ENCODE measurements at places on chromosomes 2 and 18. TPM values are rescaled to one million over a fixed set of nuclear protein-coding genes. Genes with fewer than 3 reads are reported as not detected.
A peak's percentile ranks its signal among the peaks of the same experiment; 100 is the strongest.

- DNase-seq = peak; percentile 89
These were observed 123.4 kb downstream of the LAMA1 start for GRCh38 chr18:6994056-6994770.

DNA sequence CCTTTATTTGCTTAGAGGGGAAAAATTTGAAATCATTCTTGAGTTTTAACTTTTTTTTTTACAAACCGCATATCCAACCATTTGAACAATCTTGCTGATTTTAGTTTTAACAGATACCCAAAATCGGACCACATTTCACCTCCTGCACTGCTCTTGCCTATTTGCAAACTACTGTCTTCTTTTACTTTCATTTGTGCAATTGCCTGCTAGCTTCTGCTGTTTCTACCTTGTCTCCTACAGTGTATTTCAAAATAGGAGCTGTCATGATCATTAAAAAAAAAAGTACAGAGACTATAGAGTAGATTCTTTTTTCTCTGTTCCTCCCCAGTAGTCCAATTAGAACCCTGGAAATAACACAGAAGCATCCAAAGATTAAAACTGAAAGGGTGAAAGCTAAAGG, 1081.2 kb downstream of the SOCS6 start:
- DNase-seq = no peak

FRZB gene
- total RNA-seq = 0.38 TPM

DNA sequence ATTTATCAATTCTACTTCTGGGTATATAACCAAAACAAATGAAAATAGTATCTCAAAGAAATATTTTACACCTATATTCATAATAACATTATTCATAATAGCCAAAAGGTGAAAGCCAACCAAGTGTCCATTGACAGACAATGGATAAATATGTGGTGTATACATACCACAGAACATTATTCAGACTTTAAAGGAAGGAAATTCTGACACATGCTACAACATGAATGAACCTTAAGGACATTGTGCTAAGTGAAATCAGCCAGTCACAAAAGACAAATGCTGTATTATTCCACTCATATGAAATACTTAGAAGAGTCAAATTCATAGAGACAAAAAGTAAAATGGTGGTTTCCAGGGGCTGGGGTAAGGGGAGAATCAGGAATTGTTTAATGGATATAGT, 370.5 kb upstream of the CHAC2 start:
- DNase-seq = peak; percentile 87

GRCh38 chr2:151824886-151825285, 3.3 kb downstream of the ARL5A start:
- DNase-seq = peak; percentile 39

DNA sequence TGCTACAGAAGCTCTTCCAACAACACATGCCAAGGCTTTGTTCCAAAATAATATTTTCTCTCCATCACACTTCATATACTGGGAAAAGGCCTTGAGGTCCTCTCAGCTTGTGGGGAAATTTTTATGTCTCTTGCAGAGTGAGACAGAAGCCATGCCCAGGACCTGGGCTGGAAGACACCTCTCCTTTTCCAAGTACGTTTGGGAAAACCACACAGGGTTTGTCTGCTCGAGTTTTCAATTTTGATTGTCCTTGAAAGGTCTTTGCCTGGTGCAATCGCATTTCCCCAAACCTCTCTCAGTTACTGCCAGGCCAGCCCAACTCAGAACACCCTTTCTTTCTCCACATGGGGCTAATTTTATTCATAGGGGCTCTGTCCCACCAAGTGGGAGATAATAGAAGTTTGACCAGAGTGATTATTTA, 272.2 kb downstream of the OSR1 start:
- no peak for DNase-seq

DNA sequence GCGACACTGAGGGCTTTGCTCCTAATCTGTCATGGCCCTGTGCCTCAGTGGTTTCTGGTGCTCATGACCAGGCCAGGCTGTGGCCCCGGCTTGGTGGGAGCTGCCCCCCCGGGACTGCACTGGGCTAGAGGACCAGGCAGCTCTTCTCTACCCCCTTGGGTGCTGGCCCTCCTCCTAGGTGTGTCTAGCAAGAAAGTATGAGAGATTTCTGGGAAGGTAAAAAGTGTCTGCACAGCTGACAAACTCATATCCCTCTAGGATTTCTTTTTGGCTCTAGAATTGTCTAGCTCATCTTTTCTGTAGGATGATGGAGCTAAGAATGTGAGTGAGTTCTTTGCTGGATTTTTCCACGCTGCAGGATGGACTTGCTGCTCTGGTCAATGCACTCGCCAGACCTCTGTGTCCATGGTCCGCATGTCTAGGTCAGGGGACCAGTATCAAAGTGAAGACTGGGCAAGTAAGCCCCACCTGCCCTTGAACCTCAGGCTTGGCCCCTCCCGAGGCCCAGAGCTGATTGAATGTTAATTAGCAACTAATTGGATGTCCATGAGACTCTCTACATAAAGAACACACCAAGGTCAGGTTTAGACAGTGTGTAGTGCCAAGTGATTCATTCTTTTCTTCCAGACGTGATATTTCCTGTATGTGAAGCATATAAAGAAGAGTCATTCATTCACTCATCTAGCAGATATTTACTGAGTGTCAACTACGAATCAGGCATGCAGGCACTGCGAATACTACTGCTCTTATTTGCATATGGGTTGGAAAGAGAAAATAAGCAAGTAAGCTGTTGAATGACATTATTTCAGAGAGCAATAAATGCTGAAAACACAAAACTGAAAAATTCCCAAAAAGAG, 15.6 kb upstream of the PSD4 start:
- DNase-seq = peak; percentile 95

DNA sequence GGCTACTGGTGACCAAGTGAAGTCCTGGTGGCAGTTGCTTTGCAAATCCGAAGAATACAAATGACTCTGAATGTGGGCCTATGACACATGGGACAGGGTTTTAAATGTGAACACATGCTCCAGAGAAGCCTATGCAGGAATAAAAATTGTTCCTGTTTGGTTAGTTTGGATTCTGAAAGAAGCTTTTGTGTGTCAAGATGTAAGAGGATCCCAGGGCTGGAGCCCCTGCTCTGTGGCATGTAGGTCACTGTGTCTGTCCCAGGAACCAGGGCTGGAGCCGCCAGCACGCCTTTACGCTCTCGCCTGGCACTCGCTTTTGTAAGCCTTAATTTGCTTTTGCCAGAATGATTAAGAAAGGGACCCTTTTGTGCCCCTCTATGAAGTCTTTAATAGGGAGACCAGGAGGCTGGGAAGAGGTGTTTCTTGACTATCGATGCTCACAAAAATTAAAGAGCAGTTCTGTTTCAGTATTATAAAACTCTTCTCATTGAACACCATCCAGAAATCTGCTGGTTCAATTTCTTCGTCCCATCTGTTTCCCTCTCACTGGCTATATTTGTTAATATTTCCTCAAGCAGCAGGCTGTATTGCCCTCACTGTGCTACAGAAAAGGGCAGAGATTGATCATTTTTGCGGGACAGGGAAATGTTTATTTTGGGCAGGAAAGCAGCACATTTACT, 532.7 kb upstream of the POU3F3 start:
- no peak for DNase-seq

ELOA2 gene
- not detected for total RNA-seq

- no peak for DNase-seq
These were observed 33.1 kb upstream of the CYP27A1 start for GRCh38 chr2:218748741-218749441.
